GM03348 (cell line): ENCODE measurements at places on chromosomes 5 and 9.
A peak's percentile ranks its signal among the peaks of the same experiment; 100 is the strongest.

DNA sequence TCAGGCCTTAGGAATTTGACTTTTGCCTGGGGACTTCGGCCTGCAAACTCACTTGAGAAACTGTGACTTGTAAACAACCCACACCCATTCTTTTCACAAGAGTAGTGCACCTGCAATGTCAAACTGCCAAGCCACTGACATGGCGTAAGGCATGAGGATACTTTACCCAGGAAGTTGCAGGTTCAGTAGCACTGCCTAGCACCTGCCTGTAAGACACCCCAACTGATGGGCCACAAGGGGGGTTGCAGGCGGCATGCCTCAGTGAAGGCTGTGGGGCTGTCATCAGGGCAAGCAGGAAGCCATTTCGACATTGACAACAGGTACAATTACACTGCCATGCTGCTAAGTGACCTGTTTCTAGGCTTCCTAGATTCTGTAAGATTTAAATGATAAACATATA, 41.3 kb upstream of the RASGEF1C start:
- DNase-seq, result no peak

GRCh38 chr5:172800088-172800551, 29.1 kb upstream of the DUSP1 start:
- peak; percentile 76 for DNase-seq

DNA sequence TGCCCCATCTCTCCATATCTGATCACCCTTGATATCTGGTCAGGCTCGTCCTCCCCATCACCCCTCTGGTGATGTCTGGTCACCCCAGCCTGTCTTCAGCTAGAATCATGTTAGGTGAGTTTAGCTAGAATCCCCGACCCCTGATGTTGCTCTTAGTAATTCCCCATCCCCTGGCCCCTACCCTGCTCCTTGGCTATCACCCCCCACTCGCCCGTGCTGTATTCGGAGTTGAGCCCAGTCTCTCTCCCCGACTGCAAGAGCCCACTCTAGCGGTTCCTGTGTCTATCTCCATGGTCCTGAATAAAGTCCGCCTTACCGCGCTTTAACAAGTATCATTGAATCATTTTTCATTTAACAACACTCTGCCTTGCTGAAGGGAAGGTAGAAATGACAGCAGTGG, 33.7 kb downstream of the ADAMTS2 start:
- DNase-seq, result no peak

DNA sequence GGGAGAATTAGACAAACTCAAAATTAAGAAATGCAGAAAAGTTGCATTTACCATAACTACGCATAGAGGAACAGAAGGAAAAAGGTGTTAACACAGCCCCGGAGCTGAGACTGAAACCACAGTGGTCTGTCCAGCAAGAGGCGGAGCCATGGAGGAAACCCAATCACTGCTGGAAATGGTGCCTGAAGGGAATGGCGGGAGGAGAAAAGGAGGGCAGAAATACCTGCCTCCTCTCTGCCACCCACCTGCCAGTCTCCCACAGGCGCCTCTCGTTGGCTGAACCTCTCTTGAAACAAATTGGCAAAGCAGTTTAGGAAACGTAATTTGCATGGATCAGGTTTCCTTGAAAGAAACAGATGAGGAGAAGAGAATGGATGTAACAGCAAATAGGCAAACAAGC, 9.7 kb upstream of the PRKACG start:
- no peak for DNase-seq

GRCh38 chr5:103041071-103041676, 78.8 kb downstream of the GIN1 start:
- DNase-seq, result peak; percentile 34

GRCh38 chr5:65797481-65797880, 75.5 kb downstream of the NLN start:
- DNase-seq, result no peak

DNA sequence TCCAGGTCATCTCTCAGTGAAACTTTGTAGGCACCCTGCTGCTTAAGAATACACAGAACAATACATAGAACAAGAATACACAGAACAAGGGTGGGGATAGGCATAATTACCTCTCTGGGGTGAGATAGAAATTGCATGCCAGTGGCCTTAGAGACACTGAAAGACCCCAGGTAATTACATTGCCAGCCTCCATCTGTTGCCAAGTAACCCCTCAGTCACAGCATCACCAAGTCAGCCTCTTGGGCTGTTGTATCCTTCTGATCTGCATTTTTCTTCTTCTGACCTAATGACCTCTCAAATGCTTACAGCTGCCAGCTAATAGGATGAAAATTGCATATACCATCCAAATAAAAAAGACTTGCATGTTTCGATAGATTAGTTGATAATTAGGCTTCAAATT, 167.7 kb downstream of the GRIA1 start:
- DNase-seq, result no peak
